ENCODE measurements at places on chromosomes 7 and 10.

- no peak for DNase-seq
Observed at GRCh38 chr10:30188101-30188500, 128.7 kb upstream of the JCAD start.

GRCh38 chr10:79139124-79139835 lies 70.5 kb downstream of the ZMIZ1 start:
- no peak for DNase-seq

DNA sequence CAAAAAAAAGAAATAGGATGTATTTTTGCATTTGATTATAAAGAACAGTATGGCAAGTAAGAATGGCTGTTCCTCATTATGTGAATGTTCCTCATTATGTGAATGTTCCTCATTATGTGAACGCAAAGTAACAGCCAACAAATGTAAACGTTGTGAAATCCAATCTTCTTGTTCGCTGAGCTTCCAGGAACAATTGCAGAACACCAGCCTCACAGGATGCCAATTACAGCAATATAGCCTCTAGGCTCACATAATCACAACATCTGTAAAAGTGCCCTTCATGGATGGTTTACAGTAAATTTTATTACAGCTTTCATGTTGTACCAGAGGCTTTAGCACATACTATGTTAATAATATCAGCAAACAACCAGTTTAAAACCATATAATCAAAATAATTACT lies 71.6 kb downstream of the THSD7A start:
- peak; percentile 98 for DNase-seq

GRCh38 chr10:2948127-2948854 lies 119.1 kb upstream of the PFKP start:
- no peak for DNase-seq

- no peak for DNase-seq
Observed at GRCh38 chr7:17493446-17493845, 195.0 kb downstream of the AHR start.

DNA sequence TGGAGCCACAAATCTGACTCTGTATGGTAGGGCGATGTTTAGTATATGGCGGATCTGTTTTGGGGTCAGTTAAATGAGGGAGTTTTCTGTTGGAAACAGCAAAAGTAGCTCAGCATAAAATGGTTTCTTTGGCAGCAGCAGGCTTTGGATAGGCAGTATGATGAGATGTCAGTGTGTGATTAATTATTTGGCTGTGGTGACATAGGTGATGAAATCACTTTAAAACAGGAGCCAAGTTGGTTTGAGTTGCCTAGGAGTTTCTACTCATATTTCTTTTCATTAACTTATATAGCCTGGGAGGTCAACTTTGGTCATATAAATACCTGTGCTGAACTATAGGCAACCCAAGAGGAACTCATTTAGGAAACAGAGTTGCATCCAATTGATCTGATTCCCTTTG lies 291.2 kb downstream of the LRMDA start:
- DNase-seq = no peak

DNA sequence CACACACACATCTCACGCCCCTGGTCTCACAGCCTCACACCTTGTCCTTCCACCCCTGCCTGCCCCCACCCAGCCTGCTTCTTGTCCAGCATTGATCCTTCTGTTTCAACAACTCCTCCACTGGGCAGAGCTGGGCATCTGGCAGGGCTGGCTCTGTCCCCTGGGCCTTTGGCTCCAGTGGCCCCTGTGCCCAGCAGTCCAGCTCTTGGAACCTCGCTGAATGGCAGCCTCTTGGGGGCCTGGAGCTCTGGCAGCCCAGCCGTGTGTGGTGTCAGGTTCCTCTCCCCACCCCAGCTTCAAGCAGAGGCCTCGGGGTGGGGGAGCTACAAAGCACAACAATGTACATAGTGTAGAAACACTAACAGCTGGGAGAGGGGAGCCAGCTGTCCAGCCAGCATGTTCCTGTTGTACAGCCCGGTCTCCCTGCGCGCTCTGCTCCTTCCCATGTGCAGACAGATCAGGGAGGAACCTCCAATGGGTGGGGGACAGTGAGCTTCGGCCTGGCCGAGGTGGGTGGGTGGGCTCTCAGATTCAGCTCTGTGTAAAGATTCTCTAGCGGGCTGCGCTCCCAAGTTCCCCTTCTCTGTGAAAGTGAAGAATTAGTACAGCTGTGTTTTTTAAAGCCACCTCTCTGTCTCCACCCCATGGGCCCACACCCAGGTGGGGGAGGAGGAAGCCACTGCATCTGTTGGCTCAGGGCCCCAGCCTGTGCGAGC lies 19.4 kb downstream of the ZMIZ2 start:
- DNase-seq = no peak
